ENCODE measurements at places on chromosomes 7 and 10.

GRCh38 chr10:6267941-6268340 lies 65.2 kb downstream of the PFKFB3 start:
- DNase-seq: no peak

DNA sequence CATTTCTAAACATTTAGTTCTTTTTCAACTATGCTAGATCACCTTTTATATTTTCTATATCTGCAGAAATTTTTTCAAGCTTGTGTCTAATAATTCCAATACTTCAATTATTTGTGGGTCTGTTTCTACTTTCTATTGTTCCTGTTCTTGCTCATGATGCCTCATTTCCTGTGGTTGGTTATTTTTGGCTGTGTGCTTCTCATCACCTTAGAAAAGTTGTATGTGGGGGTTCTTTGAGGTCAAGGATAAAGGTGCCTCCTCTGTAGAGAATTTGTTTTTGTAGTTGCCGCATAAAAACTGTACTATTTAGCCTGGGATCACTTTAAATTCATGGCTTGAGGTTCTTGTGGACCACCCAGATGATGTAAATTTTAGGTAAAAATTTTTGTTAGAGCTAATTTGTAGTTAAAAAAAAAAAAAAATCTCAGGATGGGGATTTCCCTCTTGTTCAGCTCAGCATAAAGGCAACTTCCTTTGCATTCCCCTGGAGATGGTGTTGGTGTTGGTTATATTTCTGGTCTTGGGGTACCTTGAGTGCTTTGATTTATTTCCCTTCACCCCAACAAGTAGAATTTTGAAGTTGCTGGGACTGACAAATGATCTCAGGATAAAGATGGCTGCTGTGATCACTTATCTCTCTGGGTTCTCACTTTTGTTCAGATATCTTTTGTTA lies 27.0 kb upstream of the JAZF1 start:
- no peak for DNase-seq

DNA sequence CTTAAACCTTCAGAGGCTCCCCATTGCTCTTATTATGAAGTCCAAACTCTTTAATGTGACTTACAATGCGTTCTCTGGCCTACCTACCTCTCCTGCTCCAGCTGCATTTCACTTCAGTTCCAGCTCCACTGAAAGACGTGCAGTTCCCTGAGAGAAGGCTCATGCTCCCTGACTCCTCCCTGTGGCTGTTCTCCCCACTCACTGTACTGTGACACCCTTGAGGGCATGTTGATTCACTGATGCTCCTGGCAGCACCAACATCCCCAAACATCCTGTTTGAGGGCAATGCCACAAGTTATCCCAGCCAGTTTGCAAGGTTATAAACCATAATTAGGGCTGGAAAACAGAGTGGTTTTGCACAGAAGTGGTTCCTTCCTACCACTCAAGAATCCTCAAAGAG lies 111.2 kb downstream of the LSM5 start:
- DNase-seq: no peak

DNA sequence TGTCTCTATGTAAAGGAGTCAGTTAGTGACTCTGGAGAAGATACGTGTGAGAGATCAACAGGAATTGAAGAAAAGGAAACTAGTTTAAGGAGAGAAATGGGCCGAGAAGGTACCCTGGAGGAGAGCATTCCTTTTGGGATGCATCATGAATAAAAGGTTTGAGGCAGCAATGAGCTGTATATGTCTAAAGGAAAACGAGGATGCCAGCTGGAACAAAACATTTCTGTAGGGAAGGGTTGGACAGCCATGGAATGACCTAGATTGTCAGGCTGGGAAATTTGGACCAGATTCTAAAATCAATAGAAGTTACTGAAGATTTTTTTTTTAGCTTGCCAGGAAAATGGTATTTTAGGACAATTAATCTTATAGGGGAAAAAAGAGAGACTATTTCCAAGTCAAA lies 17.2 kb upstream of the MPP7 start:
- no peak for DNase-seq

GRCh38 chr10:61978965-61979364 lies 77.5 kb downstream of the ARID5B start:
- no peak for DNase-seq

DNA sequence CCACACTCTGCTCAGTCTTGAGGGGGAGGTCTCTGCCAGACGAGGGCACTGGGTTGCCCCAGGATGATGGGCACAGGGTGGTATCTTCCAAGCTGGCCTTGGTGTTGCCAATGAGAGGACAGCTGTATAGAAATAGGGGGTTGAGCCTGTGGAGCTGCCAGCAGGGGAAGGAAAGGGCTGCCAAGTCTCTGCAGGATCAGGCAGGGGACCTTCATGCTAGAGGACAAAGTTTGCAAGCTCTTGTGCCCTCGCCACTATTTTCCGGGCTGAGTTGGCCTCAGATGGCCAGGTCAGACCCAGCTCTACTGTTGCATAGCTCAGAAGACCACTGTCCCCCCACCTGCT lies 68.7 kb downstream of the ARHGAP22 start:
- no peak for DNase-seq

GRCh38 chr10:124129471-124129870 lies 36.1 kb upstream of the CHST15 start:
- no peak for DNase-seq

GRCh38 chr7:114478384-114478783 lies 63.8 kb downstream of the FOXP2 start:
- DNase-seq: no peak

DNA sequence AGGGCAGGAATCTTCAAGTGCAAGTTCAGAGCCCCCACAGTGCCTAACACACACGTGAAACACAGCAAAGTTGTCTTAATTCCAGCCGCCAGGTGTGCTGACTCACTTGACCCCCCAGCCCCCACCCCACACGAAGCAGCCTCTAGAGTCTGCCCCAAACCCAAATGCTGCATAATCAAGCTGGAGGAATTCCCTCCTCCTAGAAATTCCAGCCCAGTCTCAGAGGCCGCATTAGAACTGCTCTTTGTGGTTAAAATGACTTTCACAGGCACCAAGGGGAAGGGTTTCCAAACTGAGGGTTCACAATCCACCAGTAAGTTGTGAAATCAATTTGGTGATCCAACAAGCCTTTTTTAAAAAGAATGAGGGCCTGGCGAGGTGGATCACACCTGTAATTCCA lies 67.0 kb upstream of the PLXNA4 start:
- DNase-seq: no peak

DNA sequence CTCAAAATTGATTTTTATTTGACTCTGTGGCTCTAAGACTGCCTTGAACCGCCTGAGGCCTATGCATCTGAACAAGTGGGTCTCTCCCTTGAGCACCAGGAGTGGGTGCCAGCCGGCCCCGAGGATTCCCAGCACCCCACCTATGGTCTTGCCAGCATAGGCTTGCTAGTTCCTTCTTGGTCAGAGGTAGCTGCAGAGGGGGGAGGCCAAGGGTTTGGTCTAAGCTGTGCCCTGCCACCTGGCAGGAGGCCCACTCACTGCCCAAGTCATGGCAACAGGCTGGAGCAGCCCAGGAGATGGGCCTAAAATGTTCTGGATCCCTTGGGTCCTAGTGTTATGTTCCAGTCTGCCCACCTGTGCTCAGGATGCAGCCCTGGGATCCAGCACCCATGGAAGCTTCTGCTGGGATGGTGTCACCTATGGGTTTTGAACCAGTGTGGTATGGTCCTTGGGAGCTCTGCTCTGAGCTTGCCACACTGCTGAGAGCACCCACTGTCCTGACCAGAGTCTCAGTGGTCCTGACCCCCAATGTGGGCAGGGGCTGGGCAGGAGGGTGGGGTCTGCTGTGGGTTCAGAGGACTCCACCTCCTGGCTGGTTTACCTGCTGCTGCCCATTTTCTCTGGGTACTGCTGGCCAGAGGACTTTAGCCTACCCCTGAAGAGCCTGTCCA lies 12.6 kb downstream of the YKT6 start:
- no peak for DNase-seq

- DNase-seq: no peak
These were observed 163.8 kb downstream of the UBE2H start for GRCh38 chr7:129789000-129789399.

DNA sequence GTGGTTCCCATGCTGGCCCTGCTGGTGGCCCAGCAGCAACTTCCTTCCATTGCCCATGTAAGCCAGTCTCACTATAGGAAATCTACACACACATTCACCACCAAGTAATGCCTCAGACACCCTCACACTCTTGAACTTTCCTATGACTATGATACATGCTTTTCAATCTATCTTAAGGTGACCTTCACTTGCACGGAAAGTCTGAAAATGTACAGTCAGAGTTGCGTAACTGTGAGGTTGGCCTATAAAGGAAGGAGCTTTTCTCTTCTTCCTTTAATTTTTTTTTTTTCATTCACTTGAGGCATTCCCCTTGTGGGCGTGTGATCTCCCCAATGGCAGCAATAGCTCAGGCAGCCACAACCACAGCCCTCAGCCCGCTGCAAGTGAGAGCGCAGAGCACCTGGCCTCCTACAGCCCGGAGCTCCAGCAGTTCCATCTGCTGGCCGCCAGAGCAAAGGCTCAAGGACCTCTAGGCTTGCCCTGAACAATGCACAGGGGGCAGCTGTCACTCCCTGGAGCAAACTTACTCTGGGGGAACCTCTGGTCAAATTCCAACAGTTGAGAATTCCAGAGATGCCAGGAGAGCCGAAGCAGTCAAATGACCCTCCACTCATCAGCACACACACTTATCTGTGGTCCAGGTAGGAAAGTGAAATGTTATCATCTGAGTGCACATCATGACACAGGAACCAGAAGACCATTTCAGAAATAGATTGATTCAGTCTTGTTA lies 123.1 kb upstream of the ADO start:
- no peak for DNase-seq

GRCh38 chr10:71064413-71065118 lies 147.8 kb upstream of the UNC5B start:
- no peak for DNase-seq

DNA sequence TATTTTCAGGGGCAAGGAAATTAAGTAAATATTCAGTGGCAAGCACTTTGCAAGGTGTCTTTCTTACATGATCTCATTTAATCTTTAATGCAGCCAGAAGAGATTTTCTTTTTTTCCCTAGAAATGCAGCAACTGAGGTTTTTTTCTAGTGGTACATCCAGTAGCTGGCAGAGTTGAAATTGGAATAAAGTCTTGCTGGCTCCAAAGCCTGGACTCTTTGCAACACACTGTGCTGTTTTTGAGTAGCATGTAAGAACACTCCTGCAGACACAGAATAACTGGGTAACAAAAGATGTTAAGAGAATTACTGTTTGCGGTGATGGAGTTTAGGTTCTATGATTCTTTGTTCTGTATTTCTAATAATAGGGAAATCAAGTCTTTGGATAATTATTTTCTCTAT lies 123.6 kb downstream of the PON1 start:
- DNase-seq: no peak

- no peak for DNase-seq
These were observed 19.6 kb downstream of the SGMS1 start for GRCh38 chr10:50604049-50604640.

- no peak for DNase-seq
These were observed 36.0 kb upstream of the ARHGAP21 start for GRCh38 chr10:24759672-24760071.

GRCh38 chr7:157001920-157002818 lies 8.3 kb downstream of the MNX1 start:
- DNase-seq: no peak

DNA sequence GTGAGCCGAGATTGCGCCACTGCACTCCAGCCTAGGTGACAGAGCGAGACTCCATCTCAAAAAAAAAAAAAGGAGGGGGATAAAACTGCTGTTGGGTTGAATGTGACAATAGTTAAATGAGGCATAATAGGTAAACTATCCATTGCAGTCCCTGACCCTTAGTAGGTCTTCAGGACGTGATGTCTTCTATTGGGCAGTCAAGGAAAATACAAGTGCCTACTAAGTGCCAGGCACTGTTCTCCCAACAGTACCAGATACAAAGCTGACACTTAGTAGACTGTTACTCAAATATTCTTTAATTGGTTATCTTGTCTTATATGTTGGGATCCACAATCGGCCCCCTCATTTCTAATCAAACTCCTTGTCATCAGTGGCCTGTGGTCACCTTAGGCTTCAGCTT lies 27.1 kb upstream of the ACSL5 start:
- DNase-seq: no peak

DNA sequence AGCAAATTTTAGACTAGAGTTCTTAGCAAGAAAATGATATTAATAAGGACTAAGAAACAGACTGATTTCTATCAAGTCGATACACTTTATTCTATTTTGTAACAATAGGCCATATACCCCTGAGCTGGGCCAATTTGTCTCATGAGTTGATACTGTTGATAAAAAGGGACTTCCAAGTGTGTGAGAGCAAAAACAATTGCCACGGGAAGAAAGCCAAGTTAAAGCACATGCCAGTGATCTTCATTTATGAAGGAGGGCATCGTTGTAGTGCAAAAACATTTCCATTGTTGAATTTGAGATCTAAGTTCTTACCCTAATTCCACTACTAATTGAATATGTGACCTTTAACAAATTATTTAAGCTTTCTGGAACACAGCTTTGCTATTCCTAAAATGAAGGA lies 119.9 kb downstream of the CNOT4 start:
- DNase-seq: no peak

- DNase-seq: no peak
These were observed 77.3 kb downstream of the CTBP2 start for GRCh38 chr10:125082881-125083575.

DNA sequence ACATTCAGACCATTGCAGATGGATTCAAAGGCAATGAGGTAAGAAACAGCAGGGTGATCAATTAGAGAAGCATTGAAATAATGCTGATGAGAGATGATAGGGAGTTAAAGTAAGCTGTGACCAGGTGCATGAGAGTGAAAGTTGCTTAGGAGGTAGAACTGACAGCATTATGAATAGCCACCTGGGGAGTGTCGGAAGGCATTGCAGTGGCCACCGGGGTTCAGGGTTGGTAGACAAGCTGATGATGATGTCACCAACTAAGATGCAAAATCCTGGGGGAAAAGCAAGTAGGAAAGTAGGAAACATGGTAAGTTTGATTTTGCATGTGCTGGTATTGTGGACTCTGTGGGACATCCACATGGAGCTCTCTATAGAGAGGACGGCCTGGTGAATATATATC lies 211.9 kb upstream of the ETV1 start:
- no peak for DNase-seq

DNA sequence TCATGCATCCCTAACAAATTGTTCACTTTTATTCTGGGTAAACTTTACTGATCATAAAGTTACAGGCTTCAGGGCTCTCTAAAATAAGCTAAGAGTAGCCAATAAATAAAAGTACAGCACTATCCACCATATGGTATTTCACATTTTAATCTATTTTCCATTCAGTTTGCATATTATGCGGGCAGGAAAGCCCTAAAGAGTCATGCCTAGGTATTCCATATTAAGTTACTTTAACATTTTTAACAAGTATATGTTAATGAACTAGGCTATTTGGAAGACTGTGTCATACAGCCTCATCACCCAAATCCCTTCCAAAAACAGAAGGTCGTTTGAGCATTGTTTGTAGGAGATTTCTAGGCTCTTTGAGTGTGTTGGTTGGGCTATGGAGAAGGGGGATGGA lies 106.3 kb downstream of the CPED1 start:
- DNase-seq: no peak

- no peak for DNase-seq
These were observed 48.2 kb upstream of the SMNDC1 start for GRCh38 chr10:110352930-110353243.
